GM18507 (cell line): ENCODE measurements at places on chromosomes 4 and X.

GRCh38 chr4:162804351-162804924 is 362.3 kb downstream of the NAF1 start:
- no peak for DNase-seq

- DNase-seq: no peak
These were observed 55.2 kb downstream of the ELF4 start for GRCh38 chrX:130055103-130055502.

DNA sequence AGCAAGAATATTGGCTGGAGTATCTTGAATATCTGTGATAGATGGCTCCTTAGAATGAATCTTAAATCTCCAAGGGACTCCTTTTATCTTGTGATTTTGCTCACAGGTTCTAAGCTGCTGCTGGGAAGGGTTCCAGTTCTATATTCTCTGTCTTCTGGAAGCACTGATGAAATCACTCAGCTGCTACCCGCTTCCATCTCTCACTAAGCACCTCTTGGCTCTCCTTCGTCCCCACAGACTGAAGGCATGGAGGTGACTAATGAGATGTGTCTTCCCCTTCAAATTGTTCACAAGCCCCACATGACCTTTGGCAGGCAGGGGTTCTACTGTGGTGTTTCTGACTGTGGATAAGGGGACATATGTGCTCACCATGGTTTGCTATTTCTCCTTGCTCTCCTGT is 75.9 kb downstream of the C4orf51 start:
- no peak for DNase-seq

DNA sequence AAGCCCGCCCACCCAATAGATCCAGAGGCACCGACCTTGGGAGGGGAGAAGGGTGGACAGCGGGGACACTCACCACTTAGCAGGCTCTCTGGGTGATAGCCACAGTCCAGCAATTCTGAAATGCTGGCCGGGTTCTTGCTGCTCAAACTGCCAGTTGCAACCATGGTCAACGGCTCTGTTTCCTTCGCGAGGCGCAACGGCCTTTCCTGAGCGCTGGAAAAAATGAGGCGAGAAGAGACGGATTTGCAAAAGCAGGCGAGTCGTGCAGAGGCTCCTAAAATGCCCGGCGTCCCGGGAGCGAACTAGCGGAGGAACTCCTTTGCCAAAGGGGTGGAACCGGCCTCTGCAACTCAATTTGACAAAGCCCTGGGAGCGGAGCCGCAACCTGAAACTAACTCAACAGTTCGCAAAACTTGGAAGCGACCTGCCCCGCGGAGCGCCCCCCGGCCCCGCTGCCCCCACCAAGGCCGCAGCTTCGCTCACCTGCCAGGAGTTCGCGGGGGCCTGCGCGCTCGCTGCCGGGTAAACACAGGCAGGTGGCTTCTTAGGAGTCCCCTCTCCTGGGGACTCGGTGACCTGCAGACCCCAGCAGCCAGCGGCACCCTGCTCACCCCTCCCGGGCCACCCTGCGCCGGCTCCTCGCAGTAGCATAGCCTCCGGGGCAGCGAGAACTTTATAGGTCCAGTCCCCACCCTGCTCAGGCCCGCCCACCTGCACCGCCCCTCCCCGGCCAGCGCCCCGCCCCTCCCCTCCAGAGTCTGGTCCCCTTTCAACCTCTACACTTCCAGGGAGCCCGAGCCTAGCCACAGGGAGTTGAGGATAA is at the start of gene DDIT4L:
TSS of gene DDIT4L (minus strand) at position 649 of the 823 bp plus-strand sequence. CDS start at position 164, 485 bp downstream.
- no peak for DNase-seq

DNA sequence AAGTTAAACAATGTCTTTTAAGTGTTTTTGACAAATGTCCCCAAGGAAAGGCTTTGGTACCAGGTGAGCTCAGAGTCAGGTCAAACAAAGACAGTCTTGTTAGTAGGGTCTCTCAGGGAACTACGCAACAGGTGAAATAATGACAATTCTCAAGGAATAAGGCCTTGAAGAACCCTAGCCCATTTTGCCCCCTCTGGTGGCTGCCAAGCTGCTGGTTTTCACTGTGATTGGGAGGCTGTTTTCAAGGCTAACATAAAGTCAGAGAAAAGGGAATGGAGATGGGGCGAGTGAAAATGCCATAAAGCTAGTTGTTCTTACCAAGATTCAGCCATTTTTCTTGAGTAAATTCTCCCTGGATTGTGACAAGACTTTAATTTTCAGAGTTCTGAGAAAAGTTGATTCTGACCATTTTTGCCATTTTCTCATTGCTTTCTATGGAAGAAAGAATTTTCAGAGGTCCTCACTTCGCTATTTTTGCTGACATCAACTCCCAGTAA is 58.7 kb downstream of the RWDD4 start:
- no peak for DNase-seq

DNA sequence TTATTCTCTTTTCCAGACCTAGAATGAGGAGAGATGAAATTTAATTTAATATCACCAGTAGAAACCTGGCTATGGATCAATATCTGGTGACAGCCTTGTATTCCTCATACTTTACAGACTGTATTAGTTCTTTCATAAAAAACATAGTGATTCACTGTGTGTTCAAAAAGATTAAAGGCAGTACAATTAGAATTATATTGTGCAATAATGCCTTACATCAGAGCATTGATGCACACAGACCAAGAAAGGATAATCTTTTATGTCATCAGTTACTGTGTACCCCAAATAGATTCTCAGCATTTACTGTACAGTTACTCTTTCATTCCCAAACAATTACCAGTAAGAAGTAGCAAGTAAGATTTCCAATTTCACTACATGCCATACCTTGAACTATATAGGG is 260.5 kb upstream of the ANXA10 start:
- DNase-seq: no peak

DNA sequence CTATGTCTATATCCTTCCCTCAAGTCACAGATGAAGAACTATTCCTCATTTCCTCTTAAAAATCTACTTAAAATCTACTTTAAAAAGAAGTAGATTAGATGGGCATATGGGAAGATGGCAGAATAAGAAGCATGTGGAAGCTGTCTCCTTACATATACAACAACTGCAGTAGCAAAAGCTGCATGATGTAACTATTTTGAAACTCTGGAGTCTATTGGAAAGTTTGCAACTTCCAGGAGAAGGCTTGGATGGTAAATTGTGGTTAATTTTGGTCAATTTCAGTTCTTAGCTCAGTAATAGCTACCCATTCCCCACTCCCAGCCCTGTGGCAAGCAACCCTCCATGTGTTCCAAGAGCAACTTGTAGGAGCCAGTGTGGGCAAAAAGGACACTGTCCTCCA is 36.9 kb downstream of the MORC4 start:
- DNase-seq: no peak

DNA sequence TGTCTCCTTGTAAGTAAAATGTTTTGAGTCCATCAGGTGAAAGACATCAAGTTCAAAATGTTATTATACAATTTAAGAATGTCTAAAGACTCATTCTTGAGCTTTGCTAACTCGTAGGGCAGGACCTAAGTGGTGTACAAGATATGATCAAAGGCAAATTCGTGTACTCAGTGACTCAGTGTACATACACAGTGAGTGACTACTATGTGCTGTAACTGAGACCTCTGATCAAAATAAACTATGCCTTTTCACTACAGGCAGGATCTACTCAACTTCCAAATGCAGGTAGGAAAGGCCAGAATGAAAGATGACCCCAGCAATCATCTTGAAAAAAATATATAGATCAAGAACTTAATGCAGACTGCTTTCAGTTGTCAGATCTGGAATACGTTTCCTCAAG is 49.9 kb downstream of the ADGRG2 start:
- no peak for DNase-seq

DNA sequence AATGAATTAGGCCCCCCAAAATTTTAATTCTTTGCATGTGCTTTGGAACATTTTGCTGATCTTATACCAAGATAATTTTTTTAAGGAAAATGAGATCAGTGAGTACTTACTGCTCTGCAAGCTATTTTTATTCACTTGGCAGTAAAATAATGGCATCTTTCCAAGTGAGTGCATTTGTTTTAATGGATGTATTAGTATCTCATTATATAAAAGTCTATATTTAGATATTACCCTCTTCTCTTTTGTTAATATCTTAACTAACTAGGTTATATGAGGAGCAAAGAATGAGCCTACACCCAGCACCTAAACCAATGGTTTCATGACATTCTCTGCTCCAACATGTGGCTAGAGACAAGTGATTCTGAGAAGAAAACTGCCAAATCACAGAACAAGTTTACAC is 21.1 kb upstream of the ARAF start:
- no peak for DNase-seq

- no peak for DNase-seq
These were observed 240.5 kb downstream of the CFAP47 start for GRCh38 chrX:36160081-36160480.

- DNase-seq: no peak
These were observed 107.9 kb downstream of the PSAPL1 start for GRCh38 chr4:7326693-7327340.

GRCh38 chr4:83504503-83504902 is 19.6 kb upstream of the ABRAXAS1 start:
- no peak for DNase-seq

DNA sequence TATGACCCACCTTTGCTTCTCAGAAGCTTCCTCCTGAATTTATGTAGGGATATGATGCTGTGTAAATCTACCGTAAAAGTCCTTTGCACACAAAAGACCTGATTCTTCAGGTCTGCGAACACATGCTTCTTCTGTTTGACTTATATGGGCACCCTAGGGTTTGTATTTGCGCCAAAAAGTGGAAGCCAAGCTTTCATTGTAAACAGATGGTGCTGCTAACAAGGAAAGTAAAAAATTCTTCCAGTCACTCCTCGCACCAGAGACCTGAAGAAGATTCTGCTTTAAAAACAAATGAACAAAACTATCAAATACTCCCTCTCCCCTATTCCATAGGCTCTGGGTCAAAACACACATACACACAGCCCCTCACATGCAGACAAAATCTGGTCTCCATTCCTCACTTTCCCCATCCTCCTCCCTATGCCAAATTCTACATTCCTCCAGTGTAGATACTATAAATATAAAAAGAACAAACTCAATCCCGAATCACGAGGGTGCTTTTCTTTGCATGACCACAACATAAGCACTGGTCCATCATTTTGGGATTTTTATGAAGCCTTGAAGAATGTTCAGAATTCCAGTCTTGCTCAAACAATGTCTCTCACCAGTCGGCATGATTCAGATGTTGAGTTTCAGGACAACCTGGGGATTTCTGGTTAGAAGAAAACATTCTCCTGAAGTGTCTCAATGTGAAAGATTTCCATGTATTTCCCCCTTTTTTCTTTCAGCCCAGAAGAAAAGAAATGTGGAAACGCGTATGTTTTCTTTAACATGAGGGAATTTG is 125.1 kb downstream of the PALLD start:
- DNase-seq: no peak

DNA sequence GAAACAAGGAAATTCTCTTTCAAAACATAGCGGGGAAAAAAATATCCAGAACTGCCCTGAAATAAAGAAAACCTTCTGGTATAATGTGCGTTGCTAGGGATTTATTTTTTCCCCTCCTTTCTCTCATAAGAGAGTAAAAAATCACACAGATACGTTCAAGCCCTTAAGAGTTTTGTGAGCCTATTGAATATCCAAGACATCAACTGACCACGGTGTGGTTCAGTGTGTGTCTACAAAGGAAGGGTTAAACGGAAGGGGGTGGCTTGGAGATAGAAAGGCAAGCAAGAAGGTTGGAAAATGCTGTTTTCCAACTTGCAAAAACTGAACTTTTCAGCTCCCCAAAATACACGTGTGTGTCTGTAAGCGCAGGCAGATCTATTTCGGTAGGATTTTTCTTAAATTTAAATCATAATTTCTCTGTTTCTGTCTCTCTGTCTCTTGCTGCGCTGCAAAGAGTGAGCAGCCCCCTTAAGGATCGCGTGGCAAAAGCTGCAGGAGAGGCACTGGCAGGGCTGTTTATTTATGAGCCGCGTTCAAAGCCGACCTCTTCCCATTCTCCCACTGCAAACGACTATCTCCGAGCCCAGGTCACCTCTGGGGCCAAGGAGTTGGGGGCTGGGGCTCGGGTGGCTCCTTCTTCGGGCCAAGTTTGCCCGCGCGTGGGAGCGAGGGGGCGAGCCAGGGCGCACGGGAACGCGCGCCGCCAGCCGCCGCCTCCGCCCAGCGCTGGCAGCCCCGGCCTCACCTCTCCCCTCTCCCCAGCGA is 492 bp upstream of the SLIT2 start:
- no peak for DNase-seq

- no peak for DNase-seq
These were observed 1169.5 kb upstream of the PABPC4L start for GRCh38 chr4:135371137-135371536.

DNA sequence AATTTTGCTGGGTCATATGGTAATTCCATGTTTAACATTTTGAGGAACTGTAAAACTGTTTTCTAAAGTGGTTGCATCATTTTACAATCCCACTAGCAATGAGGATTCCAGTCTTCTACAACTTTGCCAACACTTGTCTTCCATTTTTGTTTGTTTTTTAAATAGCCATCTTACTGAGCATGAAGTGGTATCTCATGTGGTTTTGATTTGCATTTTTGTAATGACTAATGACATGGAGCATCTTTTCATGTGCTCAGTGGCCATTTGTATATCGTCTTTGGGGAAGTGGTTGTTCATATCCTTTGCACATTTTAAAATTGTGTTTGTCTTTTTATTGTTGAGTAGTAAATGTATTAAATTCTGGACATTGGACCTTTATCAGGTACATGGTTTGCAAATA is 94.7 kb downstream of the TMEM131L start:
- no peak for DNase-seq

DNA sequence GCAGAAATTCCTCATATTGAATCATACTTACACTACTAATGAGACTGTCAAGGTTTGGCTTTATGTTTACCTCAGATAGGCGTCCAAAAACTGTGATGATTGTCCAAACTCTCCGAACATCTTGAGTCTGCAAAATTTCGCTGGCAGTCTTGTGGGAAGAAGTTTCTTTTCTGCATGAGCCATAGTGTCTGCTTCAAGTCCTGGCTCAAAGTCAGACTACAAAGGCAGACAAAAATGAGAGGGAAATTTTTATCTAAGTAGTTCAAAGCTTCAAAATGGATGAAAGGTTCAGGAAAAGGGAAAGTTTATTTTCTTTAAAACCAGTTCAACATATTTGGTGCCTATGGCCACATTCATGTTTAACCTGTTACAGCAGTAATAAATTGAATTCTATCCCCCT is 40.7 kb downstream of the PALLD start:
- DNase-seq: no peak

DNA sequence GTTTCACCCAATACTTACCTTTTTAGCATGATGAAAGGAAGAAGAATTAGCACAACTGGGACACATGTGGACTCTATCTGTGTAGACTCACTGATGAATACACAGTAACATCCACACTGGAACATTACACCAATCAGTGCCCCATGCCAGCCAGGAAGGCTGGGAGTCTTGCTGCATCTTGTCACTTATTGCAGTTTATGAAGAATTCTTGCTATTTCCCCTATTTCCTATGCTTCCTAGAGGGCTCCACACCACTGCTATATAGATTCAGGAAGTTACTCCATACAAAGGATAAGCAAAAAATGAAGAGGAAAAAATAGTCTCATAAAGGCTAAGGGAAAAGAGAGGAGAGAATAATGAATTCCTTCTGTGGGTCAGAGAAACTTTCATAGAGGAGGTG is 201.0 kb downstream of the CAMK2D start:
- DNase-seq: no peak

DNA sequence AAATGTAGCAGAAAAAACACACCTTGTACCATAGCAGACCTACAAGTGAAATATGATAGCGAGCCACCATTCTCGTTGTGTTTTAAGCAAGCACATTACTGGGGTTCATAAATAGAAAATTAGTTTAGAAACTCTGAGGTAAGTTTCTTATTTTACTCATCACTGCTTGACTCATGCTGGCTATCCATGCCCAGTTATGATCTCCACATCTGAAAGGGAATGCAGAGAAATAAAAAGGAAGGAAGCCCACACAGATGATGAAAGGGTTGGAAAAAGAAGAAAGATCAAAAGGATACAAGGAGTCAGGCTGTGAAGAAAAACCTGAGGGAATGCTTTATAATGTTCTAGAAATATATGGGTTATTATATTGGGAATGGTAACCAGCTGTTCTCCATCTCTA is 54.5 kb downstream of the CAMK2D start:
- no peak for DNase-seq
